Foreskin keratinocyte (primary cell): ENCODE measurements at places on chromosomes 3 and 15. TPM values are rescaled to one million over a fixed set of nuclear protein-coding genes. Genes with fewer than 3 reads are reported as not detected.

DNA sequence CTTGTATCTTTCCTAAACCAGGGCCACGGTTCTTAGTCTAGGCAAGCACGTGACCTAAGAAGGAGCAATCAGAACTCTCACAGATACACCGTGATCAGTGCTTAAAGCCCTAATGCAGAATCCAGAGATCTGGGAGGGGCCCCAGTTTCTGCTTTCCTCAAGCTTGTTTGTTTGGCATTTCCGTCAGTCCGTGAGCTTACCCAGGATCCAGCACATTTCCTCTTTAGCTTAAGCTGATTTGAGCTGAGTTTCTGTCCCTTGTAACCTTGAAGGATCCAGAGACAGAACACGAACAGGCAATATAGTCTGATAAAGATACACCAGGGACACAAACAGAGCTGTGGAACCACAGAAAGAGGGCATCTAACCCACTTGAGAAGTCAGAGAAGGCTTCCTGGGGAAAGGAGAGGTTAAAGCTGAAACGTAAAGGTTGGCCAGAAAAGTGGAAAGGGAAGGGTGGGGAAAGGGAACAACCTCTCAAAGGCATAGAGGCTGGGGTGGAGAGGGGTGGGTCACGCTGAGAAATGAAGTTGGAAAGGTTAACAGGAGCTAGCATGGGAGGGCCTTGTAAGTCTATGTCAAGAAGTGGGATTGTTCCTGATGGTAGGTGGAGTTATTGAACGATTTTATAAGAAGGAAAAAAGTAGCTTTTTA, 42.1 kb upstream of the RARB start:
- DNase-seq = no peak

- no peak for DNase-seq
Measured at GRCh38 chr15:58608129-58608590, 141.3 kb downstream of the ADAM10 start.

CLDN18 gene
- total RNA-seq = not detected in 2 replicates

DNA sequence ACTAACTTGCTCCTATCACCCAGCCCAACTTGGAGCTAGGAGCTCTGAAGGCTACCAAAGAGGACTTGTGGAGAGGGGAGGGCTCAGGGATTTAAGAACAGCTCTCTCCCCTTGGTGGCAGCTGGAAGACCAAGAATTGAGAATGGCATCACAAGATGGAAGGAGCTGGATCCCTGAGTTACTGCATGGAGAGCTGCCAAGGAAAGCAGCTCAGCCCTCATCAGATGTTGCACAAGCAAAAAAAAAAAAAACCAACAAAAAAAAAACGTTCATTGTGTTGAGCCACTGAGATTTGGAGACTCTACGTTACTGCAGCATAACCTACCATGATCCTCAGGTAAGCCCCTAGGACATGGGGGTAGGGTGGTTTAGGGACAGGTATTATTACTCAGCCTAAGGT, 41.0 kb downstream of the ITGB5 start:
- no peak for DNase-seq

GRCh38 chr15:49155834-49156627, 632 bp upstream of the COPS2 start:
- DNase-seq = no peak

DNA sequence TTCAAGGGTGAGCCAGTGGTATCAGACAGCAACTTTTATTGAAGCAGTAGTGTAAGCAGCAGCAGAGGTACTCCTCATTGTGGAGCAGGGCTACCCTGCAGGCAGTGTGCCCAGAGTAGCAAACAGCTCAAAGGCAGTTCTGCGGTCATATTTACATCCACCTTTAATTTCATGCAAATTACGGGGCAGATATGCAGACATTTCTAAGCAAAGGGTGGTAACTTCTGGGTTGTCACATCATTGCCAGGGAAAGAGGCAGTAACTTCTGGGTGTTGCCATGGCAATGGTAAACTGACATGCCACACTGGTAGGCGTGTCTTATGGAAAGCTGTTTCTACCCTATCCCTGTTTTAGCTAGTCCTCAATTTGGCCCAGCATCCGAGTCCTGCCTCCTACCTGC, 46.5 kb upstream of the CLDN18 start:
- DNase-seq = no peak

GRCh38 chr3:42529468-42529867, 27.0 kb downstream of the VIPR1 start:
- no peak for DNase-seq

- DNase-seq = no peak
Measured at GRCh38 chr3:98581474-98581873, 11.9 kb downstream of the CPOX start.

- DNase-seq = peak; percentile 16
Measured at GRCh38 chr15:69784798-69785566, 312.7 kb downstream of the TLE3 start.

ASB7 gene
- total RNA-seq = 10.9 and 11.8 TPM in 2 replicates

GRCh38 chr3:101413656-101414055, 93.3 kb upstream of the IMPG2 start:
- DNase-seq = no peak

DNA sequence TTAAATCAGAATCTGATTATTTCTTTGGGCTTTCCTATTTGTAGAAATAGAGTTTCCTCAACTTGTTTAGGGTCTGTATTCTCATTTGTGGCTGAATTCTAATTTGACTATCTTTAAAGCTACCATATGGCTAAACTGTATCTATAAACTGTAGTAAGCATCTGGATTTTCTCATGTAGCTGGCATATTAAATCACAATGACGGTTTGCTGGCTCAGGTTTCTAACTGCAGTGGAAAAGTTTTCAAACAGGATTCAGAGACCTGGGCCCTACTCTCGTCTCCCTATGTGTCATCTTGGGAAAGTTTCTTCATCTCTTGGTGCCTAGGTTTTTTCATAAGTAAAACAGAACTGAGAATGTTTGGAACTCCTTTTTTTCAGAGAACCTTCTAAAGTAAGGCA, 68.3 kb downstream of the GALK2 start:
- no peak for DNase-seq

- DNase-seq = peak; percentile 96
Measured at GRCh38 chr3:168096210-168096652, 507 bp upstream of the GOLIM4 start.

FYTTD1 gene
- 44.3 and 46.2 TPM in 2 replicates for total RNA-seq

DNA sequence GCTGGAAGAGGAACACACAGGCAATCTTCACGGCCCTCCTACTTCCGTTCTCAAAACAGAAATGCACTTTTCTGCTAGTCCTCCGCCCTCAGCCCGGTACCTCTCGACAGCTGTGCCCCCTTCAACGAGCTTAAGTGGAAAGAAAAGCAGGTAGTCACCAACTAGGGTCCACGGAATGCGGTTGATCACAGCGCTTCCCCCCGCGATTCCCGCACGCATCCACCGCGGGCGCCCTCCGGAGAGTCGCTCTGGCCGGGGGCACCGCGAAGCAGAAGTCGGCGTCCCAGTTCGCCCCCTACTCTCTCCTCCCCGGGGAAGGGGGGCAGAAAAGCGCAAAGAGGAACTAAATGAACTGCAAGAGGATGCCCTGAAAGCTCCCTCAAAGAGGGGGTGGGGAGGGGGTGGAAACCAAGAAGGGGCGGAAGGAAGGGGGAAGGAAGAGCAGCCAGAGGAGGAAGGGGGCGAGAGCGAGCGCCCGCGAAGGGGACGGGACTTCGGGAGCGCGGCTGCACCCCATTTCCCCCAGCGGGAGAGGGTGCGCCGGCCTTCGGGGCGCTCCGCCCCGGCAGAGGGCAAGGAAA, 738 bp downstream of the ACAP2 start:
- no peak for DNase-seq

- peak; percentile 52 for DNase-seq
Measured at GRCh38 chr3:127735767-127736693, 63.3 kb downstream of the ABTB1 start.

- DNase-seq = no peak
Measured at GRCh38 chr15:40333922-40334492, 6.7 kb downstream of the CCDC9B start.

DNA sequence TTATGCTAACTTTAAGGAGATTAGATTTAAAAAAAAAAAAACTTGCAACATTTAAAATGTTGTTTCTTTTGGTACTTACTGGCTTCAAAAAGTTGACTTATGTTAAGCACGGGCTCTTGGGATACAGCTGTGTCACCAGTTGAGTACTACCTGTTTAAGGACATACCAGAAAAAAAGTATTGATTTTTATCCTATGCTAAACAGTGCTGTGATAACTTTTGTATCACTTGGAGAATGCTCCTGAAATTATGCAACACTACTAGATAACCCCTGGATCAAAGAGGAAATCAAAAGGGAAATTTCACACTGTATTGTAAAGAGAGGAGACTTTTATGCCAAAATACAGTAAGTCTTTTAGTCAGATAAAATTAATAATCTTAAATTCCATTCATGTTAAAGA, 77.7 kb downstream of the SLMAP start:
- no peak for DNase-seq

- no peak for DNase-seq
Measured at GRCh38 chr3:23162934-23163333, 40.2 kb upstream of the UBE2E2 start.

DNA sequence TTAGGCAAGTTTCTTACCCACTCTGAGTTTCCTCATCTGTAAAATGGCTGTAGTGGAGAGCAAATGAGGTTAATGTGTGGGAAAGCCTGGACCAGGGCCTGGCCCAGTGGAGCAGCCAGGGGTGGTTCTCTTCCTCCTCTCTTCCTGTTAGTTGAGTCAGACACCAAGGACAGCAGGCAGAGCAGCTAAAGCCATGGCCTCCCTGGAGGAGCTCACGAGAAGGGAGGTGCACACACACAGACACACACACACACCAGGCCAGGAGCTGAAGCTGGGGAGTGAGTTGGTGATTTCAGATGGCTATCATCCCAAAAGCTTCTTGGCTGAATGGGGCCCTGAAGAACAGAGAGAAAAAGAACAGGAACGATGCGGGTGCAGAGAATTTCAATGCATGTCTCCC, 33.2 kb upstream of the TSPAN3 start:
- DNase-seq = no peak

DNA sequence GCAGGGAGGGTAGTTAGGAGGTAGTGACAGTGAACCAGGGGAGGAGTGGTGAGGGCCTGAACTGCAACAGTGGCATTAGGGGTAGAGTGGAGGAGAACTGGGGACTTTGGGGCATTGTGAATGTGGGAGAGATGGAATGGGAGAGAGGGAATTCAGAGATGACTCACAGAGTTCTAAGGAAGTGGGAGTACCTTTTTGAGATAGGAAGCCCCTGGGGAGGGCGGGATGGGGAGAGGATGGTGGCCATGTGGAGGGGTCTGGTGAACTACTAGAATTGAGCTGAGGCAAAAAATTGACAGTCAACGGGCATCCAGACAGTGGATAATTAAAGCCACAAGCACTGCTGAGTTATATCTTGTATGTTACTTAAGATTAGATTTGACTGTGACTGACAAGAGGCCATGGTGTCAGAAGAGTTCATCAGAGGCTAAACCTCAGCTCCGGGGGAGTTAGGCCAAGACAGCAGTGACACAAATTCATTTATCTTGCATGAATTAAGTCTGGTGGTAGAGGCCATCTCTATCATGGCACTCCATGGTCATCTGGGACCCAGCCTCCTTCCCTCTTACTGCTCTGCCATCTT, 34.0 kb downstream of the PLEKHO2 start:
- no peak for DNase-seq

DNA sequence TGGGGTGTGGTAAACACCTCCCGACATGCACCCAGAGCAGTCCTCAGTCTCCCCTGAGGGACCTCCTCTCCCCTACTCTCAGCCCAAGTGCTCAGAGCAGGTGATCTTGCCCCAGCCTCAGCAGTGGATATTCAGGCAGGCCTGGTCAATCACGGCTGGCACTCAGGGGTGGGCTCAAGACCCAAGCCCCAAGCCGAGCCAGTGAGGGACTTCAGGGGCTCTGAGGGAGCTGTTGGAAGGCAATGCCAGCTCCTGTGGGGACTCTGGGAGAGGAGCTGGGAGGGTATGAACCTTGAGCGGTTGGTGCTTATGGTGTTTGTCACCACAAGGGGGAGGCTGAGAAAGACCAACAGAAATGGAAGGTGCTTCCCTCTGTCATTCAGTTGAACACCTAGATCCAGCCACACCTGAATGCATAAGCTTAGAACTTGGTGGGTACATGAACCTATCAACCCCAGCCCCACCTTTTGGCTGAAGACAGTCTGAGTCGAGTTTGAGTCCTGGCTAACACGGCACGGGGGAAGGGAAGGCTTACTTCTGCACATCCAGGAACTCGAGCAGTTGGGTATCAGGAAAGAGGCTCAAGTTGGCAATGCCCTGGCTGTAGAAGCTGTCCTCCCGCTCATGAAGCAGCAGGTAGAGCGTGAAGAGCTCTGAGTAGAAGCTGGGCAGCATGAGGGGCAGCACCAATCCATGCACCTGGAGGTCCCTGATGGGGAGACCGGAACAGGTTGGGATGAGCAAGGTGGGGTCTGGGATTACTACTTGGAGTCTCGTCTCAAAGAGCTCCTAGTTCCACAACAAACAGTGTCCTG, 19.2 kb downstream of the ALS2CL start:
- DNase-seq = no peak

DPP8 gene
- total RNA-seq = 23.0 and 23.1 TPM in 2 replicates

GRCh38 chr3:59262076-59262498, 212.3 kb upstream of the CFAP20DC start:
- no peak for DNase-seq

DNA sequence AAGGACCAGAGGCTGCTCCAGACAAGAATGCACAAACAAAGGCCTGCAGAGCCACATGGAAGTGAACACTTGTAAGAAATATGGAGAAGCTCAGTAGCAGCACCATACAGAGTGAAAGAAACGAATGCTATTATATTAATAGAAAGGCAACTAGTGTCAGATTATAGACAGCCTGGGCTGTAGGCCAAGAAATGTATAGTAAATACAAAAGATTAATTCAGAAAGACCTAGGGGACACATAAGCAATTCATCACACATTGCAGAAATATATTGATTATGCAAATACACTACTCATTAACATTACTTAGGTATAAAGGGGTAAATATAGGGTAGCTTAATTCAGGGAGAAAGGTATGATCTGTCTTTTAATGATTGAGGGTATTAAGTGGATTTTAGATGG, 69.5 kb upstream of the GUCA1C start:
- no peak for DNase-seq

PARP3 gene
- total RNA-seq = 5.2 and 7.1 TPM in 2 replicates

- no peak for DNase-seq
Measured at GRCh38 chr15:56960116-56960515, 41.7 kb downstream of the TCF12 start.

DNA sequence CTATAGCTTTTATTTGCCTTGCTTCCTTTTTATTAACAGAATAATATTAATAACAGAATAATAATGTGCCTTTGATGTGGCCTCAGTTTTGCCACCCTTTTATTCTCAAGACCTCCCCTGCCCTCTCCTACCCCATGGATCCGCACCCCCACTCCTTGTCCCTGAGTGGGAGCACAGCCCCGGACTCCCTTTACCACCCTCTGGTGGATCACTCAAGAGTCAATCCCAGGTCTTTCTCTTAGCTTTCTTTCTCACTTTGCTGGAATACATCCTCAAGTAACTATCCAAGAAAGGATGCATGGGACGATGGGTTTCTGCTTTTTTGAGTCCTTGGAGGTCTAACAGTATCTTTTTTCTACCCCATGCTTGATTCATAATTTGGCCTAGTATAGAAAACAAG, 63.4 kb downstream of the KLF13 start:
- no peak for DNase-seq
